ENCODE measurements at places on chromosomes 1 and 21. TPM values are rescaled to one million over a fixed set of nuclear protein-coding genes. Genes with fewer than 3 reads are reported as not detected.
A peak's percentile ranks its signal among the peaks of the same experiment; 100 is the strongest.

DNA sequence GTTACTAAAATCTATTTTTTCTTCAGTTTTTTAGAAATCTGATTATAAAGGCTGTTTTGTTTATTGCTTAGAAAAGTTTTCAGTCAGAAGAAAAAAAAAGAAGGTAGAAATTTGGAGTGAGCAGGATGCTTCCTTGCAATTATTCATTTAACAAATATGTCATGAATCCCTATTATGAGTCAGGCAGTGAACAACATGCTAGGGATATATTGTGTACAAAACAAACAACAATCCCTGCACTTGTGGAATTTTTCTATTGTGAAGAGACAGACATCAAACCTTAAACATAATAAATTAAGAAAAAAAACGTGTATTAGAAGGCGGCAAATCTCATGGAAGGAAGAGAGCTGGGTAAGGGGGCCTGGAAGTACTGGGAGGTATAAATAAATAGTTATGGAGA is 664.1 kb upstream of the CAMK1G start:
- no peak for DNase-seq

- no peak for DNase-seq
These were observed 106.5 kb upstream of the ACTL8 start for GRCh38 chr1:17648457-17649145.

GRCh38 chr1:25096307-25097150 is 135.8 kb downstream of the SYF2 start:
- DNase-seq: no peak

GRCh38 chr1:113657556-113658063 is 101.7 kb downstream of the PHTF1 start:
- no peak for DNase-seq

DNA sequence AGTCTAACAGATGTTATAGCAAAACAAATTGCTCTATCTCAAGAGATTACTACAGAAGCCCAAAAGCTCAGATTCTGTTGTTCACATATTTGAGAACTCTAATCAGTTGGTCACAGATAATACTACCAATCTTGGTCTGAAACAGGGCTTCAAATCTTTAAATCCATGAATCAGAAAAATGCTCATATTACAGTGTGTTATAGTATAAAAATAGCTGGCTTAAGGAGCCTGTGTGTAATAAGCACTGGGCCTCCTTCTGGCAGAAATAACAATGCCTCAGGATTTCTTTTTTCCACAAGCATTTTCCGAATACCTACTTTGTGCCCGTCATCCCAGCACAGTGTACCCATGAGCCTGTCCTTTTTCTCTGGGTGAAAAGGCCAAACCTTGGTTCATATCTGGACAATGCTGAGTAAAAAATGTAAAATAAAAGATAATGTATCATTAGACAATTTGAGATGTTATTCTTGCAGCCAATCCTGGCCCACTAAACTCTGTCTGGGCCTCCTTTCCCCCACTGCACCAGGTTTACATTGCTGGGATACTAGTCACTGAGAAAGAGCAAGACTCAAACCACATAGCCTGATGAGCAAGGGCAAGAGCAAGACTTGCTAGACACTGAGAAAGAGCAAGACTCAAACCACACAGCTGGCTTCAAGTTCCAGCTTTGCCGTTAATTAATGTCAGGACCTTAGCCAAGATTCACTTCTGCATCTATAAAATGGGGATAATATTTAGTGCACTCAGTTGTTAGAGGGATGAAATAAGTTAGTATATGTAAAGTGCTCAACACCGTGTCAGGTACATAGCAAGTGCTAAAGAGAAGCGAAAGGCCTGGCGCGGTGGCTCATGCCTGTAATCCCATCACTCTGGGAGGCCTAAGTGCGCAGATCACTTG is 17.0 kb upstream of the ADAR start:
- DNase-seq: no peak

ALDH4A1 gene
- polyA plus RNA-seq: 72.0 TPM

- no peak for DNase-seq
These were observed 112.9 kb downstream of the TLR5 start for GRCh38 chr1:223029985-223030769.

PLA2G2A gene
- not detected for polyA plus RNA-seq

- no peak for DNase-seq
These were observed 1063.4 kb downstream of the PLA2G4A start for GRCh38 chr1:187891993-187892682.

GRCh38 chr1:100265562-100265930 is 470 bp upstream of the RTCA start:
- DNase-seq: peak; percentile 71

TPR gene
- 106 TPM for polyA plus RNA-seq

- no peak for DNase-seq
These were observed 20.7 kb downstream of the SH3BP5L start for GRCh38 chr1:248804771-248805681.

DNA sequence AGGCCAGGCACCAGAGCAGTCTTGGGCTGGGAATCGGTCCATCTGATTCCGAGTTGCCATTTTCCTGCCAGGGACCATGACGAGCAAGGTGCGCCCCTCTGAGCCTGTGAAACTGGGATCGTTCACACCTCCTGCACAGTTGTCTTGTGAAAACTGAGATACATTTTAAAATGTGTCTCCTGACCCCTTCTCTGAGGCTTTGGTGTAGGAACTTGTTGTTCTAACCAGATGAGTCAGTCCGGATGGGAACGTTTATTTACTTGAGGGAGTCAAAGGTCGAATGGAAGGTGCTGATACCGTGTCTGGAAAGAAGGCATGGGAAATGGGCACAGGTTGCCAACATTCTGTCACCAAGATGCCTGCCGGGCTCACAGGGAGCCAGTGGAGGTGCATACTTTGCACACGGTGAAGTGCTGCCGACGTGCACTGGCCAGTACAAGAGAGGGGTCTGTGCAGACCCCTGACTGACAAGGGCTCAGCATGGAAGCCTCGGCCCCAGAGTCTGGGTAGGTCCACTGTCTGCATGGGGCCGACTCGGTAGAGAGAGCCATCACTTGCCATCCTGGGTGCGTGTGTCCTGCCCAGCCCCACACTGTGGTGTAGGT is 7.4 kb upstream of the KCNN3 start:
- DNase-seq: no peak

- no peak for DNase-seq
These were observed 19.1 kb downstream of the COA7 start for GRCh38 chr1:52679048-52679447.

TTC22 gene
- polyA plus RNA-seq: 8.8 TPM

DNA sequence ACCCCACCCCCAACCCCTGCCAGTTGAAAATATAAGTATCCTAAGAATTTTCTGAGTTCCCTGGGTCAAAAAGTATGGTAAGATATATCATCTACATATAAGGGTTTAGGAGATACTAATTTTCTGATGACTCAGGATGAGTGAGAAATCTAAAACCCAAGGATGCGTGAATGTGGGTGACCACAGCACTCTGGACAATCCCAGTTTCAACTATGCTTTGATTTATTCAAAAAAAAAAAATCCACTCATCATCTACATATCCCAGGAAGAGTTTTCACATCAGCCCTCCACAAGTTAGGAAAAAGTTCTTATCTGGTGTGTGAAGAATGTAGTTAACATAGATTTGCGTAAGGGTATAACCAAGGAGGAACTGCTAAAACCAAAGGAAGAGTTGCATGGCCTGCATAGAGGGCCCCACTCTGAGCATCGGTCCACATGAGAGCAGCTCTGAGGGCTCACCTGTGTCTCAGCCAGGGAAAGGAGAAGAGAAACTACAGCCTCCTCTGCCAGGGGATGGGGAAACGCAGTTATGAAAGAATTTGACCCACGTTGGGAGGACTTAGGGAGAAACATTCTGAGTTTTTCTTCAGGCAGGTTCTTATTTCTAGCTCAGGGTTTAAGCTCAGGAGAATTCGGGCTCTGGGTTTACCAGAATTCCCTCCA is 18.8 kb downstream of the LAMB3 start:
- no peak for DNase-seq

- DNase-seq: no peak
These were observed 61.2 kb upstream of the TNR start for GRCh38 chr1:175804561-175804960.

GRCh38 chr1:156804026-156804425 is 12.6 kb downstream of the SH2D2A start:
- DNase-seq: no peak

- DNase-seq: no peak
These were observed 85.1 kb downstream of the CAPZB start for GRCh38 chr1:19400192-19400611.

HLX gene
- 8.8 TPM for polyA plus RNA-seq

DNAH14 gene
- polyA plus RNA-seq: 12.1 TPM

- DNase-seq: no peak
These were observed 548 bp downstream of the B3GALT5 start for GRCh38 chr21:39613041-39613934.

GRCh38 chr21:36075171-36075570 is 5.3 kb downstream of the CBR1 start:
- no peak for DNase-seq

DNA sequence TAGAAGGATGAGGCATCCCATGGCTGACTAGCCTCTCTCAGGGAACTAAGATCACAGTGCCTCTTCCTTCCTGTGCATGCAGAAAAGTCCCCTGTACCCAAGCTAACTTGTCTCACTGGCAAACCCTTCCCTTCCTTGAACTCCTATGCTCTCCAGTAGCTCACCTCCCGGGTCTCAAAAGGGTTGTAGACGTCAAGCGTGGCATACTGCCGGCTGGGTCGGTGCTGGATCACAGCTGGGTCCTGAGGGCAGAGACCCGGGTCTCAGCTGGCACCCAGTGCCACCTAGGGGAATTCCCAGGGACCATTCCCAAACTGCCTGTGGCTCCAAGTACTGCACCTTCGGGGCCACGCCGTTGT is 688 bp downstream of the SCAMP3 start:
- DNase-seq: no peak

DNA sequence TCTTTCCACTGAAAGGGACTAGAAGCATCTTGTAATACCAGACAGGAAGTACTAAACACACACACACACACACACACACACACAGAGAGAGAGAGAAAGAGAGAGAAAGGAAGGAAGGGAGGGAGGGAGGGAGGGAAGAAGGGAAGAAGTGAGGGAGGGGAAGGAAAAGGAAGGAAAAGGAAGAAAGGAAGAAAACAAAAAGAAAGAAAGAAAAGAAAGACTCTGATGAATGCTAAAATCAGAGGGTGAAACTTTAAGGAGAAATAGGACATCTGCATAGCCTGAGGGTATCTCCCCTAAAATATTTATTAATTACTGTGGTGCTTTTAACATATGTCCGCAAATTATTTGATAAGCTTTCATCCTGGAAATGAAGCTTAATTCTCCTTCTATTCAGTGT is 10.6 kb downstream of the TRIT1 start:
- DNase-seq: no peak

DNA sequence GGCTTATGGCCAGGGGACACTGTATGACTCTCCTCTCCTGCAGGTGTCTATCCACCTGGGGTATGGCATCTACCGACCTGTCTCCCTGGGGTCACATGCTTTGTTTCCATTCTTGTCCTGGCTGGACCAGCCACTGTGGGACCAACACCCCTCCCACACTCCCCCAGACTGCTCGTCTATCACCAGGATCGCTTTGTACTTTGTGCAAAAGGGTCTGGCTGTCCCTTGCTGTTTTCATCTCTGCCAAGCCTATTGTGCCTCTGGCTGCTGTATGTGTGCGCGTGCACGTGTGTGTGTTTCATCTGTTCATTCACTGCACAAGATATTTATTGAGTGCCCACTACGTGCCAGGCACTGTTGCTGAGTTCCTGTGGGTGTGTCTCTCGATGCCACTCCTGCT is 25.5 kb downstream of the ETNK2 start:
- no peak for DNase-seq

DHX9 gene
- polyA plus RNA-seq: 267 TPM

DNA sequence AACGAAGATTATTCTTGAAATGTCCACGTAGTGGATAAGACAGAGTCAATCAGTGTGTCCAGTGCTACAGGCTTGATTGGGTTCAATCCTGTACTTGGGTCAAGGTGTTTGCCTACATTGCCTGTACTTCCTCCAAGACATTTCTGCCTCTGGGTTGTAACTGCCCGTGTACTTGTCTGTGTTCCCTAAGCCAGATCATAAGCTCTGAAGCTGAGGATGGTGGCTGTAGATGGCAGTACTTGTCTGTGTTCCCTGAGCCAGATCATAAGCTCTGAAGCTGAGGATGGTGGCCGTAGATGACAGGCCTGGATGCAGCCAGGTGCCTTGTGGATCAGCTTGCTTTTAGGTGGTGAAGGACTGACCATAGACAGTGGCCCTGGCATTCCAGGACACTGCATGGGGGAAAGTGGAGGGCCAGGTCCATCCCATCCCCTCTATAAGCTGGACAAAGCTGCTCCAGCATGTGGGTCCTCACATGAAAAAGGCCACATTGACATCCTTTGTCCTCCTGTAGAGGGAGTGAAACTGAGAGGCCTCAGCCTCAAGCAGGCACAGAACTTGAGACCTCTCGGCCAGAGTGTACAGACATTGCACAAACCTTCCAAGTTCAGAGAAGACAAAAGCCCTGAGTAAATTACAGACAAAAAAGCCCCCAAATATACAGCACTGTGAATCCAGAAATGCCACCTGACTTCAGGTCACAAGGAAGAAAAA is 2.0 kb upstream of the SRM start:
- DNase-seq: no peak

DNA sequence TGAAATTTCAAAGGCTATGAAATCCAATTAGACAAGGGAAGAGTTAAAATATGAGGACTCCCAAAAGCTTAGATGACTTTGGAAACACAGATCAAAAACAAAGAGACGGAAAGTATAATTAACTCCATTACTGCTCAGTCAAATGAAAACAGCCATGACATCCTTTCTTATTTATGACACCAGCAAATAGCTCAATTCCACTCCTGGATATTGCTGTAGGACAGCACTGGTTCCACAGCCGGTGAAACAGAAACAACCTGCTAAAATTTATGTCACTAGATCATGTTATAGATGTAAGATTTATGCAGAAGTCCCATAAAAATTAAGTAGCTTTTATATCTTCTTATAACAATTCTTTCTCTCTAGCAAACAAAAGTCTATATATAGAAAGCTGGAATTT is 65.6 kb upstream of the RRP15 start:
- no peak for DNase-seq

DNA sequence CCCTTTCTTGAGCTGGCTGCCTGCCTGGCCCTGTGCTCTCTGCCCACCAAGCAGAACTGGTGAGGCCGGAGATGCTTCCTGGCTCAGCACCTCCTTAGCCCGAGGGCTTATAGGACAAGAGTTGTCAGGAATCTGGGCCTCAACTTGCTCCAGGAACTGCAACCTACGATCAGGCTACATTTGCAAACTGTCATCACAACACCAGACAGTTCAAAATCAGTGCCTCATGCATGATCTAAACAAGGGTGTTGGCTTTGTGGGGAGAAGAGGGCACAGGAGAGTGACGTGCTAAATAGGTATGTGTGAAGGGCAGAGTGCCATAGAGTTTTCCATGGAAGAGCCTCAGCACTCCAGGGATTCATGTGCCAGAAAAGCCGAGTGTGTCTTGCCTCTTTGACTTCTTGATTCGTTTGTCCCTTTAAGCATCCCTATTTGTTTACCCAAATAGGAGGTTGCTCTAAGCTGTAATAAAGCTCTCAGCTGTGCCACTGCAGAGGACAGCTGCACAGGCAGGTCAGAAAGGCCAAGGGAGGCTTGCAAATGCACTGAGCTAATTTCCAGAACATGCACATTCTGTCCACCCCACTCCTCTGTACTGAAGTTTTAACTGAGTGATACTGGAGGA is 30.2 kb upstream of the NEK2 start:
- DNase-seq: no peak

- no peak for DNase-seq
These were observed 200.4 kb downstream of the DYRK1A start for GRCh38 chr21:37566790-37567615.

GRCh38 chr1:236992449-236992848 is 11.8 kb downstream of the MT1HL1 start:
- no peak for DNase-seq

SIKE1 gene
- polyA plus RNA-seq: 47.9 TPM

GRCh38 chr1:80918380-80918779 is 882.4 kb upstream of the ADGRL2 start:
- DNase-seq: no peak

All from left renal cortex interstitium (tissue), 4 donors.